DMS79 (cell line): ENCODE measurements at places on chromosomes 11 and 22.

DNA sequence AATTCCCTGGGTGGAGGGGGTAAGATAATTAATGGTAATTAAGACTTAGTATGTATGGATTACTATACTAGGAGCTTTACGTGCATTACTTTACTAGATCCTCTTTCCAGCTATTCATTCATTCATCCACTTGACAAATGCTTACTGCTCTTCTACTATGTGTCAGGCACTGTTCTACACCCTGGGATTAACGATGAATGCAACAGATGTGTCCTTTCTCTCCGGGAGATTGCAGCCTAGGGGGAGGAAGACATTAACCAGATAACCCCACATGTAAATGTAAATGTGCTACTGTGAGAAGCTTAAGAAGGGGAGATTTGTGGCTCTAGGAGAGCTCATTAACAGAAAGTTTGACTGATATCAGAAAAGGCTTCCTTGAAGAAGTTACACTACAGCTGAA is 1.7 kb downstream of the ANKK1 start:
- DNase-seq, result no peak

- no peak for DNase-seq
Observed at GRCh38 chr11:111778047-111778558, 11.9 kb upstream of the PPP2R1B start.

GRCh38 chr11:9573775-9574621 is 528 bp downstream of the WEE1 start:
- no peak for DNase-seq

DNA sequence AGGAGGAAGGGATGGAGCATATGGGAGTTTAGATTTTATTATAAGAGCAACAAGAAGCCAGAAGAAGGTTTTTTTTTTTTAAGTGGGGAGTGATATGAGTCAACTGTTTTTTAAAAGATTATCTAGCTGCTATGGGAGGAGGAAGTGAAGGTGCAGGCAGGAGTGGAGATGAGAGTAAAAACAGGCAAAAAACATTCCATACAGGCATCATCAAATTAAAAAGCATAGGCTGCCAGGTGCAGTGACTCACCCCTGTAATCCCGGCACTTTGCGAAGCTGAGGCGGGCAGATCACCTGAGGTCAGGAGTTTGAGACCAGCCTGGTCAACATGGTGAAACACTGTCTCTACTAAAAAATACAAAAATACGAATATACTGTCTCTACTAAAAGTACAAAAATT is 368.4 kb upstream of the MTNR1B start:
- no peak for DNase-seq

DNA sequence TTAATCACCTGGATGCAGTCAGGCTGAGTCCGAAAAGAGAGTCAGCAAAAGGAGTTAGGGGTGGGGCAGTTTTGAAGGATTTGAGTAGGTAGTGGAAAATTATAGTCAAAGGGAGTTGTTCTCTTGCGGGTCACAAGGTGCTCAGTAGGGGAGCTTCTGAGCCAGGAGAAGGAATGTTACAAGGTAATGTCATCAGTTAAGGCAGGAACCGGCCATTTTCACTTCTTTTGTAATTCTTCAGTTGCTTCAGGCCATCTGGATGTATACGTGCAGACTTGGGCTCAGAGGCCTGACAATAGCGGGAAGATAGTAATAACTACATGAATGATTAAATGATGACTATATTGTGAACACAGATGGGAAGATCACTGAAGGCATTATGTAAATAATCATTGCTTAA is 6.2 kb downstream of the SC5D start:
- DNase-seq, result no peak

DNA sequence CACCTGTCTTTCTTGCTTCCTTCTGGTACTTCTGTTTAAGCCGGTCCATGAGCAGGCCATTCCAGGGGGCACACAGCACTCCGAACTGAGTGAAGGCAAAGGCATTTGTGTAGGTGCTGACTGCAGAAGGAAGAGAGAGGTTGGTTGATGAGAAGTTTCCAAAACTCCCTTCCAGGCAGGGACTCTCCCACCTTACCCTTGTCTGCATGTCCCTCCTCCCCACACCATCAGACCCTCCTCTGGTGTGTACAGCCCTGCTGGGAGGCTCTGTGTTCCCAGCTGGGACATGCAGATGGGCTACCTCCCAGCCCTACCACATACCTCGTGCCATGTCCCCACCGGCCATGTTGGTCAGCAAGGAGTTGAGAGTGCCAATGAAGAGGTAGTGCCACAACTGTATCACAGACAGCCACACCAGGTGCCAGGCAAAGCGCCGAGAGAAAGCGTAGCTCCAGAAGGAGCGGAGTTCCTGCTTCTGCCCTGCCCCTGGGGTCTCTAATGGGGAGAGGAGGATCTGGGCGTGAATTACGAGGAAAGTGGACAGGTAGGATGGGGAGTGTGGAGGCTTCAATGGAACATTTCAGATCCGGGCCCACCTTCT is 12.2 kb downstream of the SLC43A3 start:
- DNase-seq, result no peak

DNA sequence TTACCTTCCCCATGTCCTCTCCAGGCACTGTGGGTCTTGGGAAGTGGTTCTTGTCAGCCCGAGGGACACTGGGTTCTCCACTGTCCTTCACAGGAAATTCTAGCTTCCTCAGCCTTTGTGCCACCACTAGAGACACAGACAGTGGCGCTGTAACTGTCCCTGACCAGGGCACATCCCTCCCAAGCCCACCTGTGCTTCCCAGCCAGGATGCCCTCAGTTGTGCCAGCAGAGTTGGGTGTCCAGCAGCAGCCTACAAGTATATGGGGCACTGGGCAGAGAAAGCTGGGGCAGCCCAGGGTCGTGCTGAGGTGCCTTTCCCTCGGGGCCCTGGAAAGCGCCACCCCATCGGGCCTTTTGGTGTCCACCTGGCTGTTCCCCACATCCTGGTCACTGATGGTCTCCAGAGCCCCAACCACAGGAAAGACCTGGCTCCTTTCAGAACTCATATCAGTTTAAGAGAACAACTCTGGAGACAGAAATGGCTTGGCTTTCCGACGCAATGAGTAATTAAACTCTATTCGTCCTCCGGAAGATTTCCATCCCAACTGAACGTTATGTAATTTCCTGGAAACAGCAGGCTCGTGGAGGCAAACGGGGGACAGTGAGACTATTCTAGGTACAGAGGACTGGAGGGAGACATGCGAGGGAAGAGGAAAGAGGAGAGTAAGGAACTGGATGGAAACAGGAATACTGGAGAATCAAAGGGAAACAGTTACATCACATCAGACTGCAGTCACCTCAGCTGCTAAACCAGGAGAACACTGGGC is 28.6 kb downstream of the PPP2R1B start:
- no peak for DNase-seq

DNA sequence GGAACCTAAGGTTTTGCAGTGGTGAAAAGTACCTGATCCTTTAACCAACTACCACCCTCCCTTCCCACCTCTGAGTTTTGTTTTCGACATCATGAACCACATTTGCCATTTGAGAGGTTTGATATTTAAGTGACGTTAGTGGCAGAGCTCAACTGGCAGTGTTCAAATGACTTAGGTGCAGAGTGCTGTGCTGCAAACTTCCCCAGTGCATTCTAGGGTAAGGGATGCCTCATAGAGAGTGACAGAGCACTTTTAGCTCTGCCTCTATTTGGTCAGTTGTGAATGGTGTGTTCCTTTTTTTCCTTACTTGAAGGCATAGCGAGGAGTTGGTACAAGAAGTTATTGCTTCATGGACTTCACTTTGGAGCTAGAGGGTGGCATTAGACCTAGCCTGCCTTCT is 9.4 kb downstream of the BMAL1 start:
- DNase-seq, result no peak

- DNase-seq, result no peak
Observed at GRCh38 chr11:65781962-65782815, 1.4 kb upstream of the AP5B1 start.

DNA sequence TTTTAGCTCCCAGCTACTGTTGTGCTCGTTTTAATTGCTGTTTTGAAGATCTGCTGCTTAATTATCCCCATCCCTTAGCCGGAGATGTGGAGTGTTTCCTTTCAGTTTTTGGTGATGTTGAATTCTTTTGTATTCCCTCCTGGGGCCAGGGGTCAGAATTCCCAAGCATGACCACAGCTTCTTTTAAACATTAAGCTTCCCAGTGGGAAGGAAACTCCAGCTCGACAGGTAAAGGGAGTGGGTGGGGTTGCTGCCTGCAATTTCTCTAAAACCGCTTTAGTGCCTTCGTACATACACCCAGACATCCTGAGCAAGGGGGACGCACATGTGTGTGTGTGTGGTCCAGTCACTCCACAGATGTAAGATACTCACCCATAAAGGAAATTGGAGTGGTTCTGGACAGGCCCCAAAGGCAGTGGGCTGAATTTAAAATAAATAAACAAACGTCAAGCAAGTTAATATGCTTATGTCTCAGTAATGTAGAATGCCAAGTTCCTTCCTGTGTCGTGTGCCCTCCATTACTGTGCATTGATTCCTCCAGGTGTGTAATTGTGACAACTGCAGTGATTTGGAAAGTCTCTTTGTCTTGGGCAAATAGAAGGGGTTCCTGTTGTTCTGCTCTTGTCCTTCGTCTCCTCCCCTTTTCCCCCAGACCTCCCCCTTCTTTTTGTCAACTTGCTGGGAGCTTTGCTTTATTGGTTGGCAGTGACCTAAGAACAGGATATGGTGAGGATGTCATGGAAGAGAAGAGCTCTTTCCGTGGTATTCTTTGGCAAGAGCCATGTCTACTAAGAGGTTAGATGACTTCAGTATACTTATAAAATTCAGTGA is 19.2 kb upstream of the ADSL start:
- no peak for DNase-seq

- no peak for DNase-seq
Observed at GRCh38 chr11:111450480-111451320, 61.5 kb downstream of the BTG4 start.

GRCh38 chr22:50226063-50226874 is 18.6 kb downstream of the TUBGCP6 start:
- DNase-seq, result no peak

GRCh38 chr11:20353829-20354434 is 9.6 kb upstream of the HTATIP2 start:
- peak; percentile 35 for DNase-seq

- DNase-seq, result no peak
Observed at GRCh38 chr11:32318071-32319055, 117.0 kb downstream of the WT1 start.

- DNase-seq, result peak; percentile 5
Observed at GRCh38 chr22:49087198-49087597, 740.5 kb downstream of the BRD1 start.

DNA sequence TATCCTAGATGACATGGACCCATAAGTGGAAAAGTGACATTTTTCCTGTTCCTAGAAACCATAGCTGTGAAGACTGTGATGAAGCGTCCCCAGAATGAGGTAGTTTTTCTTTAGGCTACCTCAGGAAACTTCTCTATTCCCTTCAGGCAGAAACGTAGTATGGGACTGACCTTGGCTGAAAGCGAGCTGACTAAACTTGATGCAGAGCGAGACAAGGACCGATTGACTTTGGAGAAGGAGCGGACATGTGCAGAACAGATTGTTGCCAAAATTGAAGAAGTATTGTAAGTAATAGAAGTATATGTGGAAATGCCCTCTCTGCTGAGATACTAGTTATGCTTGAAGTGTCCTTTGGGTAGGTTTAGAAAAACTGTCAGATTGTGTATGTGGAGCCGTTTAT is 64.7 kb upstream of the GRIK4 start:
- no peak for DNase-seq

GRCh38 chr22:44335066-44335839 is 22.5 kb upstream of the SHISAL1 start:
- DNase-seq, result no peak

DNA sequence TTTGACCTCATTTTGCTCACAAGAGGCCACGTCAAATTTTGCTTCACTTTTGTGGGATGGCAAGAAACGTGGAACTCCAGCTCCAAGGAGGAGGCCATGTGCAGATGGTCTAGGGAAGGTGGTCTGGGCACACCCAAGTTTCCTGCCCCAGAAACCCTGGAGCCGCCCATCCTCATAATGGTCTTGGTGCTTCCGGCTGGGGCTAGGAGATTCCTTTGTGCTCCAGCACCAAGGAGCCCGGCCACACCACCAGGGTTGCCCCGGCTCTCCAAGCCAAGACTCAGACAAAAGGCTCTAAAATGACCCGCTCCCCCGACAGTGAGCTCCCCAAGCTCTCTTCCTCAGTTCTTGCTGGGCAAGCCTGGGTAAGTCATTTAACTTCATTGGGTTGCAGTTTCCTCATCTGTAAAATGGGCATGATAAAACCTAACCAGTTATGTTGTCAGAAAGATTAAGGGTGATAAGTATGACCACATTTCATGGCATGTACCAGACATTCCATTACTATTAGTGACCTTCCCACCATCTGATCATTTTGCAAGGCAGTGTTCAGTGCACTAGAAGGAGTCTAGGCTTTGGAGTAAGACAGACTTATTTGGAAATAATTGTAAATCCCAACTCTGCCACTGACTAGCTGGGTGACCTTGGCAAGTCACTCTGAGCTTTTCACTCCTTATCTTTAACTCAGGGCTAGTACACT is 23.3 kb downstream of the DKK3 start:
- no peak for DNase-seq

- no peak for DNase-seq
Observed at GRCh38 chr11:78351193-78351592, 66.4 kb downstream of the GAB2 start.
